Activated CD8-positive, alpha-beta memory T cell treated with anti-CD3 and anti-CD28 coated beads for 1 hour (primary cell): ENCODE measurements at places on chromosomes 11 and 22.

GRCh38 chr11:100672498-100673033 lies 14.5 kb upstream of the ARHGAP42 start:
- no peak for DNase-seq

GRCh38 chr22:20550057-20550817 lies 42.8 kb downstream of the MED15 start:
- DNase-seq: no peak

DNA sequence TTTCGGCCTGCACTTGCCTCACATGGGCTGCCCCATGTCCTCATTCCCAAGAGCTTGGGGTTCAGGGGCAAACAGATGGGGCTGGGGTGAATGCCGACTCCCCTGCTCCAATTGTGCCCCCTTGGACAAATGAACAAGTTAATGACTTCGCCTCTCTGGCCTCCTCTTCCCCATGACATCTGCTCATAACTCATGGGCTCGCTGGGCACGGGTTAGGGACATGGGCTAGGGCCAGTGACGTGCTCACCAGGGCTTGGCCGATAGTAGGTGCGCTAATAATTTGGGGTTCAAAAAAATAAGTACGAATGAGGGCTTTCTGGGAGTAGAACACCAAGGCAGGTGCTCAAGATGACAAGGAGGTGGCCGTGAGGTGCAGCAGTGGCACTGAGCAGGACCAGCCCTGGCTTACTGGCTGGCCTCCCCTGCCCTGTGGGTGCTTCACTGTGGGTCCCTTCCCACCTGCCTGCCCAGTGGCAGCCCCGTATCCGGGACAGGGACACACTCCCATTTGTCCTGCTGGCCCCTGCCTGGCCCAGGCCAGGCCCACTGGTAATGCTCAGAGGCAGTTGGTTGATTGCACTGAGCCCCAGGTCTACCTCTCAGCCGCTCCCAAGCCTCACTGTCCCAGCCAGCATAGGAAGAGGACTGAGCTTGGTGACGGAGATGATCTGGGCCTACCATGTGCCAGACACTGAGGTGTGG lies 12.3 kb downstream of the CBX6 start:
- no peak for DNase-seq

- DNase-seq: no peak
These were observed 24.6 kb upstream of the ZBTB16 start for GRCh38 chr11:114034956-114035355.

DNA sequence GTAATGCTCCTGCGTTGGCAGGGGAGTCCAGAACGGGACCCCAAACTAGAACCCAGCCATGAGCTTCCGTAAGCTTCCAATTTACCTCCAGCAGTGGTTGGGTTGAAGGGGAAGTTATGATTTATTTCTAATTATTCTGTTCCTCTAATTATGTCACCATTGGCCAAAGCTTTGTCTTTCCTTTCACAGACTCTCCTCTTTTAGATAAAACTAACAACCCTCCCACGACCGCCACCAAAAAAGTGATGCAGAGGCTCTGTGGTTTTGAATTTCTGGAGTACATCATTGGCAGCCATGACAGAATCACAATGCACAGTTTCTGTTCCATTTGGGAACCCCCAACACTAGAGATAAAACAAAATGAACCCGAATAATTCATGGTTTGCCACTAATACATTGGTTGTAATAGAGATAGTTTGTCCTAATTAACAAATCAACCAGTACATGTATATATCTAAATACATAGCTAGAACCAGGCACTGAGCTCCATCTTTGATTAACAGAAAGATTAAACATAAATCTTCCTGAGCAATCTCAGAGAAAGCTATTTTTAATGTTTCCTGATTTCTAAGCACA lies 64.3 kb downstream of the ETS1 start:
- DNase-seq: no peak
